CD14-positive monocyte (primary cell): ENCODE measurements at places on chromosomes 5 and 9. TPM values are rescaled to one million over a fixed set of nuclear protein-coding genes. Genes with fewer than 3 reads are reported as not detected.

DNA sequence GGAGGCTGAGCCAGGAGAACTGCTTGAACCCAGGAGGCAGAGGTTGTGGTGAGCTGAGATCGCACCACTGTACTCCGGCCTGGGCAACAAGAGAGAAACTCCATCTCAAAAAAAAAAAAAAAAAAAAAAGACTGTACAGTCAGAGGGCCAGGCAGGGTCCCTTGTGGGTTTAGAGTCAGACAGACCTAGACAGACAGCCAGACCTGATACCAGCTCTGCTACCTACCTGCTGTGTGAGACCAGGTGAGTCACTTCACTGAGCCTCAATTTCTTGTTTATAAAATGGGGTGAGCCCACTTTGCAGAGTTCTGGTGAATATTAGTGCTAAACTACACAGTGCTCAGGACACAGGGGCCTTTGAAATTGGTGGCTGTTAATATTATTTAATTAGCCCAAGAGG is 19.7 kb downstream of the TRIM14 start:
- peaks cover 24% of the 10 kb centered on the region for H3K4me1 ChIP-seq
- H3K4me3 ChIP-seq, result no peak overlapping the region
- DNase-seq, result no peak

DNA sequence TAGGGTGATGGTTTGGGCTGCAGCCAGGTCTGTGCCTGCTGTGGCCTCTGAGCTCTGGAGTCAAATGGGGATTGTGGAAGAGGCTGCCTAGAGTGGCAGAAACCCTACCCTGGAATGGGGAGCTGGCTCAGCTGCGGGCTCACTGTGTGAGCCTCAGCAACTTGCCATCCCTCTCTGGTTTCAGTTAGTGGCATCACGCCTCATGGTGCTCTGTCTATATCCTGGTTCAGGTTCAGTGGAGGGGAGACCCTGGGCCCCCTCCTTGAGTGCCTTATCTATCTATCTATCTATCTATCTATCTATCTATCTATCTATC is 132.6 kb downstream of the PHF2 start:
- no peak overlapping the region for H3K27ac ChIP-seq
- H3K36me3 ChIP-seq, result no peaks in the 10 kb centered on the region
- H3K27me3 ChIP-seq, result peaks cover 2% of the 10 kb centered on the region

- no peak overlapping the region for H3K27ac ChIP-seq
- H3K4me1 ChIP-seq, result no peaks in the 10 kb centered on the region
- H3K27me3 ChIP-seq, result no peaks in the 10 kb centered on the region
Observed at GRCh38 chr5:74373076-74373475, 267.5 kb downstream of the ENC1 start.

The GALNT12 gene
- 0.15 and 0.16 TPM in 2 replicates for polyA plus RNA-seq

The RALGPS1 gene
- 2.0 and 4.6 TPM in 2 replicates for polyA plus RNA-seq

The HTR4 gene
- not detected in 2 replicates for polyA plus RNA-seq

The MARVELD2 gene
- not detected in 2 replicates for polyA plus RNA-seq
